ENCODE measurements at places on chromosomes 13 and 19.

DNA sequence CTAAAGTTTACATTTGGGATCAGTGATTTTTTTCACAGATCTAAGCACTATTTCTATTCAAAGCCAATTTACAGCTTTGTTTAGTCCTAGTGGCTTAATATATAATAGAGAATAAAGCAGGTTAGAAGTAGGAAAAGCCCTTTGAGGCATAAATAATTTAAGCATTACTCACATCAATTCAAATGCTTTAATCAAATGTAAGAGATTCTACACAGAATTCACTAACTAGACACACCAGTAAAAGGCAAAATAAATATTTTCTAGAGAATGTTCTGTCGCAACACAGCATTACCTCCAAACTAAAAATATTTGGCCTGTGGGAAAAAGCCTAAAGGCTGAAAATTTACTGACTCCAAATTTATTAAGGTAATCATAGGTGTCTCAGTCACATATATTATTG is 31.3 kb downstream of the KCTD12 start:
- DNase-seq, result no peak

DNA sequence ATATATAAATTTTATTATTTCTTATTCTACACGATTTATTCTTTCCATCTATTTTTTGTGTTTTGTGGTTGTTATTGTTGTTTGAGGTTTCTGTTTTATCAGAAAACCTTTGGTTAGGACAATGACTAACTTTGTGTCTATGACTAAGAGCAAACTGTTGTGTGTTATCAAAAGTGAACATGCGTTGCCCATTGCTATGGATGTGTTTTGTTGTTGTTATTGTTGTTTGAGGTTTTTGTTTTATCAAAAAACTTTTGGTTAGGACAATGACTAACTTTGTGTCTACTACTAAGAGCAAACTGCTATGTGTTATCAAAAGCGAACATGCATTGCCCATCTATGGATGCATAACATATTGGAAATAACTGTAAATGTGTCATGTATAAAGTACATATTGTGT is 692.3 kb downstream of the SLITRK1 start:
- no peak for DNase-seq

- DNase-seq, result no peak
These were observed 453.7 kb downstream of the PCDH17 start for GRCh38 chr13:58085274-58085673.

DNA sequence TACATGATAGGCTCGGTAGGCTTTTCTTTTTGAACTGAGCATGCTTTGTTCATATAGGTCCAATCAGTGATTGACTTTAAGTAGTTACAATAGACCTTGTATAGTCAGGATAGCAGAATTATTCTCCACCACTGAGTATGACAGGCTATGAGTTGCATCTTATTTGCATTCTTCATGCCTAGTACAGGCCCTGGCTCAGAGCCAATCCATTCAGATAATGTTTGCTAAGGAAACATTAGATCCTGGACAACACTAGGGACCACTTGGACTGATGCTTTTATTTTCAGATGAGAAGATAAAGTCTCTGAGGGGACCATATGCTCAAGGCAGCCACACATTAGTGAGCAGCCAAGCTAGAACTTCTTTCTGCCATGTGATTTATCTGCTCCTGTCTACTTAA is 133.9 kb downstream of the KL start:
- peak; percentile 75 for DNase-seq

- DNase-seq, result peak; percentile 27
These were observed 41.2 kb upstream of the KCTD4 start for GRCh38 chr13:45242070-45242469.

DNA sequence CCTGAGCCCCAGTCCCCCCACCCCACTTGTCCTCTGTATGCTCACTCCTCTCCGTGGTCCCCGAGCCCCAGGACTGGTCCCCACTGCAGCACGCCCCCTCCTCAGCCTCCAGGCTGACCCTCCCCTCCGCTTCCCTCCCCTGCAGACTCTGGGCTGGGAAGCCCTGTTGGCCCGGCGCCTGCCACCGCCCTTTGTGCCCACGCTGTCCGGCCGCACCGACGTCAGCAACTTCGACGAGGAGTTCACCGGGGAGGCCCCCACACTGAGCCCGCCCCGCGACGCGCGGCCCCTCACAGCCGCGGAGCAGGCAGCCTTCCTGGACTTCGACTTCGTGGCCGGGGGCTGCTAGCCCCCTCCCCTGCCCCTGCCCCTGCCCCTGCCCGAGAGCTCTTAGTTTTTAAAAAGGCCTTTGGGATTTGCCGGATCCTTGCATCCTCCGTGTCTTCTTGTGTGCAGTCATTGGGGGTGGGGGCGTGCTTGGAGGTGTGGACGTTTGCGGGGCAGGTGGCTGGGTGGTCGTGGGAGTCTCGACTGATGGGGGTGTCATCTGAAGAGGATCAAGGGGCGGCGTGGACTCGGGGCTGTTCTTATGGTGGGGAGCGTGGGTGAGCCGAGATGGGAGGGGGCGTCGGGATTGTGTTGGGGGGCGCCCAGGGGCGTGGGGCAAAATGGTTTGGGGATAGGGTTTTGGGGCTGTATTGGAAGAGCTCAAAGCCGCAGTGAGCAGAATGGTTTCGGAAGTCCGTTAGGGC is 3.5 kb downstream of the PTGER1 start:
- DNase-seq, result no peak

DNA sequence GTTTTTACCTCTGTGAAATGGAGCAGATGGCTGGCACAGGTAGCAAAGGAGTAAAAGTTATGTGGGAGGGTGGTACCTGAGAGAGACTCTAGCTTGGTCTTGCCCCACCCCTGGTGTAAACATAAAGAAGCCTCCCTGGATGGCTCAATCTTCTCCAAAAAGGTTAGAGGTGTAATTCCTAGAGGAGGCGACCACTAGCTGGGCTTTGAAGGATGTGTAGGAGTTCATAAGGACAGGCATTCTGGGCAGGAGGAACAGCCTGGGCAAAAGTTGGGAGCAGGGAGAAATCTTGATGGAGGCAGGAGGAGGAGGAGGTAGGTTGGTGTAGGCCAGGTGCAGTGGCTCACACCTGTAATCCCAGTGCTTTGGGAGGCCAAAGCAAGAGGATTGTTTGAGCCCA is 7.8 kb upstream of the ICAM4 start:
- DNase-seq, result no peak

DNA sequence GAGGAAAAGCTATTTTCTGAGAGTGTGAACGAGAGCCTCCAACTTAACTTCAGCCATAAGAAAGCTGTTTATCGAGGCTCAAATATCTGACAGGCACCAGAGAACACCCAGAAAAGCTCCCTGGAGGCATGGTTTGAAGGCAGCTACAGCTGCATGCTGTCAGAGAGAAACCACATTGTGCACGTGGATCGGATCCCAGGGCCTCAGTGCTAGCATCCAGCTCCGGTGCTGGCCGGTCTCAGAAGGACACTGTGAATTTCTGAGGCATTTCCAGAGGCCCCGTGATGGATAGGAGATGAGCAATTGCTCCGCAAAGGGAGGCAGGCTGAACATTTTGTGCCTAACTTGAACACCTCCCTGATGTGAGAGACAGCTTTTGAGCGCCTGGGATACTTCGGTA is 315.7 kb downstream of the FGF9 start:
- DNase-seq, result no peak

- DNase-seq, result no peak
These were observed 11.5 kb downstream of the CIB3 start for GRCh38 chr19:16161840-16162239.

DNA sequence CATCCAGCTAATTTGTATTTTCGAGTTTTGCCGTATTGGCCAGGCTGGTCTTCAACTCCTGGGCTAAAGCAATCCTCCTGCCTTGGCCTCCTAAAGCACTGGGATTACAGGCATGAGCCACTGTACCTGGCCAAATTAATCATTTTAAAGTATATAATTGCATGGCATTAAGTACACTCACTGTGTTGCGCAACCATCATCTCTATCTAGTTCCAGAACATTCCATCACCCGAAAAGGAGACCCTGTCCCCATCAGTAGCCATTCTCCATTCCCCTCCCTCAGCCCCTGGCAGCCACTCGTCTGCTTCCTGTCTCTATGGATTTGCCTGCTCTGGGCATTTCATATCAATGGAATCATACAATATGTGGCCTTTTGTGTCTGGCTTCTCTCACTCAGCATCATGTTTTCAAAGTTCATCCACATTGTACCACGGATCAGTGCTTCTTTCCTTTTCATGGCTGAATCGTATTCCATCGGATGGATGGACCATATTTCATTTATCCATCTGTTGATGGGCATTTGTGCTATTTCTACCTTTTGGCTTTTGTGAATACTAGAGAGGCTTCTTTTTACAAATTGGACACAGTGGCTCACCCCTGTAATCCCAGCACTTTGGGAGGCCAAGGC is 13.1 kb downstream of the PGPEP1 start:
- DNase-seq, result no peak

GRCh38 chr19:58307736-58308135 is 2.6 kb downstream of the ERVK3-1 start:
- DNase-seq, result no peak

- DNase-seq, result no peak
These were observed 11.7 kb downstream of the RFX2 start for GRCh38 chr19:6098574-6098973.

GRCh38 chr13:53020764-53021335 is 7.8 kb upstream of the OLFM4 start:
- DNase-seq, result no peak

DNA sequence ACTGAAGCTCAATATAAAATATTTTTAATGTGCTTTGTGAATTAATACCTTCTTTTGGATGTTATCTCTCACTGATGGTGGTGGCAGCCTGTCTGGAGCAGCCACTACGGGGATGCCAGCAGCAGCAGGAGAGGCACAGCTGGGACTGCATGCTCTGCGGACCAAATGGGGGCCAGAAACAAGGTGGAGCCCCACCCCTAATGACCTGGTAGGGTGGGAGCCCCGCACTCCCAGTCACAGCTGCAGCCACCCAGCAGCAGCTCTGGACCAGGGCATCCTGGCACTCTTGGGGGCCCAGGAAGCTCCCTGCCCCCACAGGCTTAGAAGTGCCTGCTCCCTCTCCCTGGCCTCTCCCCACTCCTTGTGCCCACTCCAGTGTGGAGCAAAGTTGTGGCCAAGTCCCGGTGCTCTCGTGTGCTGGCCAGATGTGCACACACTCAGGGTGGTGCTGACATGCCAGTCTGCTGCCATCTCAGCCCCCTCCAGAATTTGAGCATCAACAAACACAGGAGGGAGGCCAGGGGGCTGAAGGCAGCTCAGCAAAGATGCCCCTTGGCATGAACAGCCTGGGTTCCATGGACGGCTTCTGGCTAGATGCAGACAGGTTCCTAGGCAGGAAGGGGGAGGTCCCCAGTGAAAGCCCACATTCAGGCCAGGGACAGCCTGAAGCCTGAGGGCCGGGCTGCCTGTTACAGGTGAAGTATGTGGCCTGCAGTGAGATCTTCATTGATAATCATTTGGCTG is 696.7 kb upstream of the SLITRK5 start:
- no peak for DNase-seq

DNA sequence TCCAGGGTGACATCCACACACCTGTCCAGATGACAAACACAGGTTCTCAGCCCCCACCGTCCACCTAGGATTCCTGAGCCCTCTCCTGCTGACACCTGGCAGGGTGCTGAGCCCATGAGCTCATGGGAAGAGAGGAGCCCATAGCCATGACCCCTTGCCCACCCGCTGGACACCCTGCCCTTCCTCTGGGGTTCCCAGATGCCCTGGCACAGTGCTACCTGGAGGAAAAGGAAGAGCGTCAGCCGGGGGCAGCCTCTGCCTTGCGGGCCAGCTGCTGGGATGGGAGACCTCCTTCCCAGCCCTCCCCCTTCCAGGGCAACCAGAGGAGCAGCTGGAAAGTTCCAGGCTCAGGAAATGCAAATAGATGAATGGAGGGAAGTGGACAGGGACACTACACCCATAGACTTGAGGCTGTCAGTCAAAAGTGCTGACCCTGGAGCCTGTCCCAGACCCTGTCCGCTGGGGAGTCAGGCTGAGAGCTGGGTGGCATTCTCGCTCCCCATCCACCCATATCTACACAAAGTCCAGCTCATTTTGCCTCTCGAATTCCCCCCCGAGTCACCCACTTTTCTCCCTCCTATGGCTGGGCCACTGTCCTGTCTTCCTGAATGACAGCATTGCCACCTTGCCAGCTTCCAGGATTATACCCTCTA is 12.3 kb upstream of the ARHGEF18 start:
- no peak for DNase-seq

GRCh38 chr13:19952850-19953249 is 5.7 kb upstream of the ZMYM2 start:
- DNase-seq, result no peak

- DNase-seq, result no peak
These were observed 1.7 kb upstream of the ZIC5 start for GRCh38 chr13:99973163-99973807.

GRCh38 chr13:98653463-98653985 is 76.6 kb upstream of the STK24 start:
- peak; percentile 12 for DNase-seq

DNA sequence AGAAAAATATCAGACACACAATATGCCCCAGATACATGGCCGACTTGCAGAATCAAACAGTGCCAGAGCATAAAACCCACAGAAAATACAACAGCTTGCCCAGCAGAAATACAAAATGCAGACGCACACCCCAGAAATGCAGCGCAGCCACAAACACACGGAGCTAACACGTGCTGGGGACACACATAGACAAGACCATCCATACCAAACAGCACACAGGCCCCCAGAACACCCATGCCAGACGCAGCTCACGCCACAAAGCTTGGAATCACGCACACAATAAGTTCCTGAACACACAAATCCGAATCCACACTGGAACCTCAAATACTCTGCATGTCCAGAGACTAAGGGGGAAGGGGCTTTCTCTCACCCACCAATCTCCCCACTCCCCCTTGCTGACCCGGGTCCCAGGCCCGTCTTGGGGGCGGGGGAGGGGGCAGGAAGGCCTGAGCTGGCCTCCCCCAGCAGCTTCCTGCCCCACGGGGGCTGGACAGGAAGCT is 17.2 kb downstream of the CCDC97 start:
- no peak for DNase-seq

GRCh38 chr13:48188601-48189000 is 44.4 kb upstream of the ITM2B start:
- no peak for DNase-seq

DNA sequence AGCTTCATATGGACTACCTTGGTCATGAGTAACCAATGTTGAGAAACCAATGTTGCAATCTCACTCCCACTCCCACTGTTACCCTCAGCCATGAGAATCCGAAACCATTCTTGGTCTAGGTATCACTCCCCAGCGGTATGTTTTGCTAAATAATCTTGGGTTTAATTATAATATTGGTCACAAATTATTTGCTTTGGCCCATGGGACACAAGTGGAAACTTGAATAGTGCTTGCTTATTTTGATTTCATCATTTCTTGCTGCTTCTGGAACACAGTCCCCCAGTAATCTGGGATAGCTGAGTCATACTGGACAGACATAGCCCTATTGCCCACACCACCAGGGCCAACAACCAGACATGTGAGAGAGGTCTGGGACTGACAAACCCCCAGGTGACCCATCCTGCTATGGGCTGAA is 171.6 kb upstream of the IPO5 start:
- no peak for DNase-seq
